ENCODE measurements at places on chromosomes 3 and 15.

GRCh38 chr3:25982756-25983155 lies 192.9 kb downstream of the OXSM start:
- no peak for DNase-seq

DNA sequence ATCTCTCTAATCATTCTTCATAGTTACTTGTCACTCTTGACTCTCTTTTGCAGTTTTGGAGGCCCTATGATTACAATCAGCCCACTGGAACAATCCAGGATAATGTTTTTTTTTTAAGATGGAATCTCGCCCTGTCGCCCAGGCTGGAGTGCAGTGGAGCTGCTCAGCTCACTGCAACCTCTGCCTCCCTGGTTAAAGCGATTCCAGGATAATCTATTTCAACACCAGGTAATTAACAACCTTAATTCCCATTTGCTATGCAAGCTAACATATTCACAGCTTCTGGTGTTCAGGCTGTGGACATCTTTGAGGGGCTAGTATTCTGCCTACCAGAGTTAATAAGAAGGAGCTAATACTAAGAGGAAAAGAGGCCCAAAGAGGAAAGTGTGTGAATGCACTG lies 1.1 kb upstream of the BLOC1S6 start:
- no peak for DNase-seq

DNA sequence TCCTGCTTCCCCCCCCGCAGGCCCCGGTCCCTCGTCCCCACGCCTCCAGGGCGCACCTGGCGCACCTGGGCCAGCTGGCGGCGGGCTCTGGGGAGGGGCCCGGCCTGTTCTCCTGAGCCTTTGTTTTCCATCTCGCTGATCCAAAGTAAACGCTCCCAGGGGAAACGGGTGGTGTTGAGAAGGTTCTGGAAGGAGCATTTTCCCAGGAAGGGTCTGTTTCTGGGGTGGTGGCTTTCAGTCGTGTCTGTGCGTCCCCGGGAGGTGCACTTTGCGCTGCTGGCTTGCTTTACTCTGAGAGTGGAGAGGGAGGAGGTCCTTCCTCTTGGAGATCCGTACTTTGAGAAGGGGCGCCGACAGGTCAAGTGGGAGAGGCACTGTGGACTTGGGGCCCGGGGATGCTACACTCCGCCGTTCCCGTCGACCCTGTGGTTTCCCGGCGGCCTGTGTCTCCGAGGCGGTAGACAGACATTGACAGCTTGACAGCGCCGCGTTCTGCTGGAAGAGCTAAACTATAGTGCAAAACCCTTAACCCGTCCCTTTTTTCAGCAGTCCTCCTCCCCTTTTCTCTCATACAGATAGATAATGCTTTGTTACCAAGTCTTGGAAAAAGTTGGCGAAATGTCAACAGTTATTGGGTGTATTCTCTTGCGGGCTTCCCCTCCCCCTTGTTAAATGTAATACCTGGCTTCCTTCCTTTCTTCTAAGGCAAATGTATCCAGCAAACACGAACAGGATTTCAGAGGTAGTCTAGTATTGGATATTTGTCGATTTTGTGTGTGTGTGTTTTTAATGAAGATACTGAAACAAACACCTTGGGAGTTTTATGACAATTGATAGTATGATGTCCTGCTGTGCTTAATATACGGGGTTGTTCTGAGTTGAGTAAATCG lies 6.5 kb downstream of the TPM1 start:
- peak; percentile 50 for DNase-seq

- no peak for DNase-seq
Measured at GRCh38 chr3:140165781-140166180, 230.8 kb downstream of the CLSTN2 start.

DNA sequence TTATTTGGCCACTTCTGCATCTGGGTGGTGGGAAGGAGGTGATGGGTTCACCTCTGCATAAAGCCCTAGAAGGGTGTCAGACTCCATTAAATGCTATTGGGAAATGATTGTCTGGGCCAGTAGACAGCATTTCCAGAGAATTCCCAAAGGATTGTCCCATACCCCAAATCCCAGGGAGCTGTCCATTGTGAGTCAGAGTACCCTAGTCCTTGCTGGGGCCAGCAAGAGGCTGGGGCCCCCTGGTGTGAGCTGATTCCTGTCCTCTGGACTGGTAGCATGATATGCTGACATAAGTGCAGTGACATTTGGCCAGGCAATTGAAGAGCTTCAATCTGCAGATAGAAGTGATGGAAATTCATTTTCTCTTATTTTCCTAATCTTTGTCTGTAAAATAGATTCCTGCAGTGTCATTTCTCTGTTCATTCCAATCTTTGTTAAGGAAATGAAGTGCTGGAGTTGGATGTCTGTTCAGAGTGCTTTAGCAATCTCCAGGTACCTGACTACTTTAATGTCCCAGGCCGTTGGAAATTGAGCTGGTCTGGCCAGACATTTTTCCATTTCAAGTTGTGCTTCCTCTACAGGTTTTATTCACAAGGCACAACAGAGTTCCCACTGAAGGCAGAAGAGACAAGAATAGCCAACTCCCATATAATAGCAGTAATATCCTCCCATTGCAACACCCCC lies 91.2 kb downstream of the RPLP1 start:
- DNase-seq, result no peak

GRCh38 chr3:155701882-155702465 lies 42.9 kb downstream of the PLCH1 start:
- DNase-seq, result peak; percentile 42

- DNase-seq, result no peak
Measured at GRCh38 chr3:54366839-54367238, 244.5 kb downstream of the CACNA2D3 start.

DNA sequence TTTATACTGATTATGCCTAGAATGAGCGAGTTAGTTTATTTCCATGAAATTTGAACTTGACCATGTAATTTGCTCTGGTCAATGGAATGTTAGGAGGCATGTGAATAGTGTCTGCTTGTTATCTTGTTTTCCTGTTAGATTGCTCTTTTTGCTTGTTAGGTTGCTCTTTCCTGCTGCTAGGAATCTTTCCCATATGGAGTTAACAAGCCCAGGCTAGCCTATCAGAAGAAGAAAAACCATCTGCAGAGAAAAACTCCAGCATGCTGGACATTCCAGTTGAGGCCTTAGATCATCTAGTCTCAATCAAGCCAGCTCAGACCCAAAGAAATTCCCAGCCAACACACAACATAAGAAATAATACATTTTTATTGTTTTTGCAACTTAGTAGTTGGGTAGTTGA lies 470.2 kb upstream of the AGTR1 start:
- peak; percentile 25 for DNase-seq

GRCh38 chr3:19077388-19077787 lies 70.9 kb upstream of the KCNH8 start:
- DNase-seq, result no peak

- no peak for DNase-seq
Measured at GRCh38 chr3:151908399-151908798, 35.0 kb downstream of the SUCNR1 start.

DNA sequence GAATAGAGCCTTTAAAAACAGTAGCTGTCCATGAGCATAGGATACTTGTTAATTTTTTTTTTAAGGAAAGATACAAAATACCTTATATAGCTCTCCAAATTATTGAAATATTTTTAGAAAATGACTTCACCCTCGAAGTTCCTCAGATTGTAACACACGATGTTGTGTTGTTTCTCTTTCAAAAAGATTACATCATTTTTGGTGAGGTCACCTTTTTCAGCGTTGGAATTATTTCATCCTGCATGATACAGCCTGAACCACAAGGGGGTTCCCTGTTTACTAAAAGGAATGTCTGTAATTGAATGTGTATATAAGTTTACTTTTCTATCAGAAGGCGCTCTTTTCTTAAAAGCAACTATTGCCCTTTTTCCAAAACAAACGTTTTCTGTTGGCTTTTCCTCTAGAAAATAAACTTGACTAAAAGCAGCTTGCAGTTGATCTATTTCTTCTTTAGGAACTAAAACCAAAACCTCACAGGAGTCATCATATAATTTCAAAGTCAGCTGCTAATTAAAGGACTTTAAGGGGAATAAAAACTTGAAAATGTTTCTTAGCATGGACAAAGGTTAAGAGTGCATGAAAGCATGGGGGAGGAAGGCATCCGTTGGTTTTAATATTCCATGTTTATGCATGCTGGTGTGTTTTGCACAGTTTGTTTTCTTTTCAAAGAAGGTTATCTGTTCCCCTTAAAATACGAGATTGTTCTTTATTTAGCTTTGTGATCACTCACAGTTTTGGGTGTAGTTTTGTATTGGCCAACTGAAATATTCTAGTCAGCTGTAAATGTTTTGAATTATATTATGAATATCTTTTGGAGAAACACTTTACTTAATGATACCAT lies 29.4 kb downstream of the LYSMD4 start:
- peak; percentile 94 for DNase-seq

GRCh38 chr3:55797775-55798174 lies 310.7 kb upstream of the WNT5A start:
- DNase-seq, result no peak
